Activated naive CD8-positive, alpha-beta T cell treated with anti-CD3 and anti-CD28 coated beads for 36 hours (primary cell): ENCODE measurements at places on chromosomes 16 and 17. TPM values are rescaled to one million over a fixed set of nuclear protein-coding genes. Genes with fewer than 3 reads are reported as not detected.

Gene FAM171A2
- total RNA-seq, result 0.19 TPM

Gene FAM83G
- total RNA-seq, result 10.4 TPM

Gene TEX14
- total RNA-seq, result 0.10 TPM

Gene NDUFB10
- 141 TPM for total RNA-seq

Gene DPEP2
- total RNA-seq, result 2.7 TPM

Gene METTL22
- total RNA-seq, result 26.8 TPM

DNA sequence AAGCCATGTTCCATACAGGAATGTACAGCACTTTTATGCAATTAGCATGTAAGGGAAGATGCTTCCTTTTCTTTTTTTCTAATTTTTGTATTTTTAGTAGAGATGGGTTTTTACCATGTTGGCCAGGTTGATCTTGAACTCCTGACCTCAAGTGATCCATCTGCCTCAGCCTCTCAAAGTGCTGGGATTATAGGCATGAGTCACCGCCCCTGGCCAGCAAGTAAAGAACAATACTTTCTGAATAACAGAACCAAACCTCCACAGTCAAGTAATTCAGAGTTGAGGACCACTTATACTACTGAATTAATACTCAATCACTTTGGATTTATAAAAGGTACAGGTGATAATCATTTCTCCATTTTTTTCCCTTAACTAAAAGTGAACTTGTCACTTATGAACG, 13.0 kb downstream of the C16orf87 start:
- H3K27ac ChIP-seq, result no peak overlapping the region
- H3K36me3 ChIP-seq, result peaks cover 41% of the 10 kb centered on the region
- no peak for DNase-seq

DNA sequence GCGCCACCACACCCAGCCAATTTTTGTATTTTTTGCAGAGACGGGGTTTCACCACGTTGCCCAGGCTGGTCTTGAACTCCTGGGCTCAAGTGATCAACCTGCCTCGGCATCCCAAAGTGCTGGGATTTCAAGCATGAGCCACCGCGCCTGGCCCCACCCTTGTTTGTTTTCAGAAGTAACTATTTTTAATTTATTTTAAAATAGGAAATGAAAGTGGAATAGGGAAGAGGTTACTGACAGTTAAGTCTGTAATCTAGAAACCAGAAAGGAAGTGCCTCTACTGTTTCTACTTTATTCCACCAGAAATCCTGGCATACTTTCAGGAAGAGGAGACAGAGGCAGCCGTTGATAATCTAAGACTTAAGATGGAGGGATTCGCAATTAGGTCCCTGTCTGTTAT, 225.6 kb downstream of the TANC2 start:
- H3K4me1 ChIP-seq, result peaks cover 13% of the 10 kb centered on the region
- no peak overlapping the region for H3K4me3 ChIP-seq
- no peak for DNase-seq
- no peak overlapping the region for H3K27ac ChIP-seq

DNA sequence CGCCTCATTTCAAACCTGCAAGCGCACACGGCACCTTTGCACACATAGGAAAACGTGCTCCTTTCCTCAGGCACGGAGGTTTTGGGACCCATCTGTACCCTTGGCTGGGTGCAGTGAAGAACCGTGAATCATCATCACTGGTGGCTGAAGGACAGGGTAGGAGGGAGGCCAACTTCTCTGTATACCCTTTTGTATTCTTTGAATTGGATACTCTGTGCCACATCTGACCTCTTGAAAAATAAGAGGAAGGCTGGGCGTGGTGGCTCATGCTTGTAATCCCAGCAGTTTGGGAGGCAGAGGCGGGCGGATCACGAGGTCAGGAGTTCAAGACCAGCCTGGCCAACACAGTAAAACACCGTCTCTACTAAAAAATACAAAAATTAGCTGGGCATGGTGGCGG, 11.7 kb downstream of the GPRC5B start:
- no peaks in the 10 kb centered on the region for H3K4me1 ChIP-seq
- no peak overlapping the region for H3K4me3 ChIP-seq
- H3K27ac ChIP-seq, result no peak overlapping the region
- no peak for DNase-seq

- H3K27ac ChIP-seq, result peak overlapping the region; percentile 85
- peak overlapping the region; percentile 13 for H3K4me3 ChIP-seq
- peaks cover 84% of the 10 kb centered on the region for H3K4me1 ChIP-seq
- H3K36me3 ChIP-seq, result peaks cover 31% of the 10 kb centered on the region
Observed at GRCh38 chr17:14337596-14338079, 36.8 kb downstream of the HS3ST3B1 start.

DNA sequence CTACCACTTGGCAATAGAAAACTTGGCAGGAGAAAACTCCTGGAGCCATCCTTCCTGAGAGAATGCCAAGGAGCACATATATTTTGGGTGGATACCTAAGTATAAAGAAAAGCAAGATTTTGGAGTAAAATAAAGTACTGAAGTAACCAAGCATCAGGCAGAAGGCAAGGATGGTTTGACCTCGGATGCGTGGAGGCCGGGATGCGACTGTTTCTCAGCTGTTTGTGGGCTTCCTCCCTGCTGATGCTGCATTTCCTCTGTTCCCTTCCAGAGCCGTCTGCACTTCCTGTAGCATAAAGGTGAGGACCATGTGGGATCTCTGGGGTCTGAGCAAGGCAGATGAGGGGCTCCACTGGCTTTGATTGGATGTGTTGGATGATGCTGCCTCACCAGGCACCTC, 5.5 kb upstream of the TCF25 start:
- H3K4me1 ChIP-seq, result peaks cover 24% of the 10 kb centered on the region
- DNase-seq, result no peak
- no peak overlapping the region for H3K4me3 ChIP-seq
- H3K27ac ChIP-seq, result no peak overlapping the region
- no peaks in the 10 kb centered on the region for H3K27me3 ChIP-seq

DNA sequence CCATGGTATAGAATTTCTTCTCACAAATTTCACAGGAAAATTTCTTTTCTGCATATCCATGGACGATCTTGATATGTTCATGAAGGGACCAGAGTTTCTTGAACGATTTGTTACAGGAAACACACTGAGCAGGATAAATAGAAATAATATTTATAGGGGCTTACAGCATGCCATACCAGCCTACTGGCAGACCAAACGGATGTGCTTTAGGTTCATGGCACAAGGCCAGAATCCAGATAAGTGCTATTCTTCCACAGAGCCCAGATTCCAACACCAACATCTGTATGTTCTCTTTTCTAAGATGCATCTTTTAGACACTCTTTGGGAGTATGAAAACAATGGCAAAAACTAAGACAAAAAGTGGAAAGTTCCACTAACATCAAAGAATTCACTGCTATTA, 49.3 kb downstream of the ZNF652 start:
- H3K4me3 ChIP-seq, result no peak overlapping the region
- no peak for DNase-seq
- H3K36me3 ChIP-seq, result peaks cover 3% of the 10 kb centered on the region
- H3K27me3 ChIP-seq, result no peaks in the 10 kb centered on the region
- H3K27ac ChIP-seq, result no peak overlapping the region

GRCh38 chr17:44220213-44221083, 973 bp upstream of the UBTF start:
- peak; percentile 65 for DNase-seq
- peaks cover 28% of the 10 kb centered on the region for H3K36me3 ChIP-seq
- H3K27ac ChIP-seq, result peak overlapping the region; percentile 96
- peak overlapping the region; percentile 91 for H3K4me3 ChIP-seq
- H3K4me1 ChIP-seq, result peaks cover 20% of the 10 kb centered on the region

- no peak for DNase-seq
- no peaks in the 10 kb centered on the region for H3K4me1 ChIP-seq
- H3K4me3 ChIP-seq, result no peak overlapping the region
- H3K36me3 ChIP-seq, result no peaks in the 10 kb centered on the region
Observed at GRCh38 chr17:231191-231965, 49.9 kb upstream of the DOC2B start.

GRCh38 chr16:20650400-20651166, 46.9 kb downstream of the ACSM1 start:
- no peaks in the 10 kb centered on the region for H3K4me1 ChIP-seq
- no peak overlapping the region for H3K27ac ChIP-seq
- DNase-seq, result no peak
- no peaks in the 10 kb centered on the region for H3K36me3 ChIP-seq
- no peaks in the 10 kb centered on the region for H3K27me3 ChIP-seq
- H3K4me3 ChIP-seq, result no peak overlapping the region

DNA sequence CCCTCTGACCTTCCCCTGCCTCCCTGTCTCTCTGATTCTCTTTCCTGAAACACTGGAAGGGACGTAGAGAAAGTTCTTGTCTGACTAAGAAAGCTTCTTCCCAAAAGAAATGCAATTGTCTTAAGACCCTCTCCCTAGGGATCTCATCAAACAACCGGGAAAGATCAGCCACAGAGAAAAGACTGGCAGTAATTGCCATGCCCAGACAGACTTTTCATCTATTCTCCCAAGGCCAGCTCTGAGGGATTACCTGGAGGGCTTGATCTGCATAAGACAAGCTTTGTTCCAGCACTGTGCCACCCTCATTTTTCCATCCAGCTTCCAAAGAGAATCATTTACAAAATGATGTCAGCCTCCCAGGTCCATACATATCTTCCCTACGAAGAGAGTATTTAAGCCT, 38.8 kb upstream of the HS3ST3A1 start:
- H3K4me1 ChIP-seq, result no peaks in the 10 kb centered on the region
- no peaks in the 10 kb centered on the region for H3K36me3 ChIP-seq
- H3K27ac ChIP-seq, result no peak overlapping the region
- DNase-seq, result no peak
- no peaks in the 10 kb centered on the region for H3K27me3 ChIP-seq

GRCh38 chr17:31743797-31744196, 115.2 kb downstream of the COPRS start:
- peaks cover 27% of the 10 kb centered on the region for H3K27me3 ChIP-seq
- no peak overlapping the region for H3K4me3 ChIP-seq

DNA sequence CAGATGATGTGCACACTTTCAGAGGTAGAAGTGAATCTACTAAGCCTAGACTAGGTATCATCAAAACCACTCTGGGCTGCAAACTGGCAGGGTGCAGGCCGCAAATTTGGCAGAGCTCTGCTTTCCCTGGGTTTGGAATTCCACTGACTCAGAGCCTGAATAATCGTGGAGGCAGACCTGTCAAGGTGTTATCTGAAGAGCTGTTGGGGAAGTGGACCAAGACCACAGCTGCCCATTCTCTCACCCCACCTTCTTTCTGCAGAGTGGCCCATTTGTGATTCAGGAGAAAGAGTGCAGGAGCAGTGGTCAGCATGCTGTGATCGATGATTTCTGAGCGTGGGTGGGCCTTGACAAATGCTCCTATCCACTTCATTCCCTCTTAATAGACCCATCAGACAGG, 45.8 kb upstream of the CBLN1 start:
- H3K27me3 ChIP-seq, result peaks cover 17% of the 10 kb centered on the region
- H3K4me3 ChIP-seq, result no peak overlapping the region
- no peaks in the 10 kb centered on the region for H3K4me1 ChIP-seq
- H3K36me3 ChIP-seq, result no peaks in the 10 kb centered on the region

- H3K27me3 ChIP-seq, result peaks cover 8% of the 10 kb centered on the region
- H3K27ac ChIP-seq, result no peak overlapping the region
- H3K36me3 ChIP-seq, result no peaks in the 10 kb centered on the region
- DNase-seq, result no peak
- no peaks in the 10 kb centered on the region for H3K4me1 ChIP-seq
- H3K4me3 ChIP-seq, result no peak overlapping the region
Observed at GRCh38 chr17:56319531-56319930, 166.3 kb downstream of the ANKFN1 start.

- H3K4me3 ChIP-seq, result no peak overlapping the region
- H3K27me3 ChIP-seq, result no peaks in the 10 kb centered on the region
- DNase-seq, result no peak
- no peaks in the 10 kb centered on the region for H3K4me1 ChIP-seq
- H3K36me3 ChIP-seq, result no peaks in the 10 kb centered on the region
Observed at GRCh38 chr16:65618333-65618732, 496.5 kb upstream of the CDH11 start.

DNA sequence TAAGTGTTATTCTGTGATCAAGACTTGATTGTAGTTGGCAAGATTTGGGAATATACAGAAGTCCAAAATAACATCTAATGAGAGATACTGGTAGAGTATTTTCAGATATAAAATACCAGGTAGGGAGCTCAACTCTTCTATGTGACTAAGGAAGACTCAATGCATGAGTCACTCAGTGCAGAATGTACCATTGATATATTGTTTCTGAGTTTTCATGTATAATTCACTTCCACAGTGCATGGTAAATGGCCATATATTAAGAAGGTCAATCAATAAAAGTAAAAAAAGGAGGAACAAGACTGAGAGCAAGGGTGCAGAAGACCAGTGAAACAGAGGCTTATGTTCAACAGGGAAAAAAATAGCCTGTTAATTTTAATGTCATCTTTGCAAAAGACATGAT, 1387.9 kb downstream of the CDH8 start:
- no peaks in the 10 kb centered on the region for H3K36me3 ChIP-seq
- H3K4me1 ChIP-seq, result no peaks in the 10 kb centered on the region
- H3K27ac ChIP-seq, result no peak overlapping the region
- H3K27me3 ChIP-seq, result no peaks in the 10 kb centered on the region
- DNase-seq, result no peak

GRCh38 chr17:2847381-2848333, 51.4 kb downstream of the RAP1GAP2 start:
- no peak overlapping the region for H3K4me3 ChIP-seq
- no peak for DNase-seq
- no peak overlapping the region for H3K27ac ChIP-seq
- H3K36me3 ChIP-seq, result no peaks in the 10 kb centered on the region
- peaks cover 34% of the 10 kb centered on the region for H3K27me3 ChIP-seq

- H3K36me3 ChIP-seq, result no peaks in the 10 kb centered on the region
- H3K4me1 ChIP-seq, result peaks cover 12% of the 10 kb centered on the region
- no peak for DNase-seq
Observed at GRCh38 chr16:85335584-85336491, 223.6 kb upstream of the CIBAR2 start.

- peak overlapping the region; percentile 88 for H3K4me3 ChIP-seq
- DNase-seq, result peak; percentile 33
- no peak overlapping the region for H3K27ac ChIP-seq
- peaks cover 14% of the 10 kb centered on the region for H3K36me3 ChIP-seq
Observed at GRCh38 chr16:46884513-46885293, 541 bp downstream of the GPT2 start.

DNA sequence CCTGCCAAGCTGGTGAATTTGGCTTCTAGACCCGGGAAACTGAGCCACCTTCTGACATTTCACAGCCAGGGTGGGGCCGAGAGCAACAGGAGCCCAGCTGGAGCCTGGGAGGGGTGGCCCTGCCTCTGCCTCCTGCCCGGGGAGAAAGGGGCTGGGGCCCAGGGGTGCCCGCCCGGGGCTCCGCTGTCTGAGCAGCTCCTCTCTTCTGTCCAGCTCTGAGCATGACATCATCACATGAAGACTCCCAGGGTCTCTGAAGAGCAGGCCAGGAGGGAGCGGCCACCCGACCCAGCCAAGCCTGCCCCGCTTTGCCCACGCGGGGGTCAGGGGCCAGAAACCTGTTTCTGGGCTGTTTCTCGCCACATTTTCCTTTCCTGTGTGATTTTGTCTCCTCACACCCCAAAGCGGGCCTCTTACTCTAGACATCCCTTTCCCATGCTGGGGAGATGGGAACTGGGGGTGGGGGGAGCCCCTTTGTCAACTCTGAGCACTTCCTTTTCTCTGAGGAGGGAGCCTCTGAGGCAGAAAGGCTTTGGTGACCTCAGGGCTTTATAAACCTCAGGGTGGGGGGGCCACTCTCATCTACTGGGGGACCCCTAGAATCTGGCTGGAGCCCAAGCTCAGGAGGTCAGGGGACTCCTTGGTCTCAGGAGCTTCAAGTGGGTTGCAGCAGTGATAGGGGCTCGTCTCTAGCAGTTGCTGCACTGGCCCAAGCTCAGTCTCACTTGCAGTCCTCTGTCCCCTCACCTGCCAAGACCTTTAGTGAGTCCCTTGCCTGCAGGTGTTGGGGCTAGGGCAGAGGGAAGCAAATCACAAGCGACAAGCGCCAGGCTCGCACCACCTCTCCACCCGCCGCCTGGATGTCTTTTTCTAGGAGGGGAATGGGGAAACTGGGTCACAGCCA, 7.6 kb downstream of the UBALD2 start:
- peak overlapping the region; percentile 100 for H3K27ac ChIP-seq
- H3K36me3 ChIP-seq, result peaks cover 37% of the 10 kb centered on the region
- peaks cover 61% of the 10 kb centered on the region for H3K4me1 ChIP-seq
- DNase-seq, result peak; percentile 86
- H3K4me3 ChIP-seq, result peak overlapping the region; percentile 87
